T-helper 17 cell (primary cell): ENCODE measurements at places on chromosomes 12 and 14. TPM values are rescaled to one million over a fixed set of nuclear protein-coding genes. Genes with fewer than 3 reads are reported as not detected.

- no peak for DNase-seq
Observed at GRCh38 chr12:76035045-76035444, 3.5 kb upstream of the PHLDA1 start.

Gene MSRB3
- total RNA-seq = 5.9 TPM

DNA sequence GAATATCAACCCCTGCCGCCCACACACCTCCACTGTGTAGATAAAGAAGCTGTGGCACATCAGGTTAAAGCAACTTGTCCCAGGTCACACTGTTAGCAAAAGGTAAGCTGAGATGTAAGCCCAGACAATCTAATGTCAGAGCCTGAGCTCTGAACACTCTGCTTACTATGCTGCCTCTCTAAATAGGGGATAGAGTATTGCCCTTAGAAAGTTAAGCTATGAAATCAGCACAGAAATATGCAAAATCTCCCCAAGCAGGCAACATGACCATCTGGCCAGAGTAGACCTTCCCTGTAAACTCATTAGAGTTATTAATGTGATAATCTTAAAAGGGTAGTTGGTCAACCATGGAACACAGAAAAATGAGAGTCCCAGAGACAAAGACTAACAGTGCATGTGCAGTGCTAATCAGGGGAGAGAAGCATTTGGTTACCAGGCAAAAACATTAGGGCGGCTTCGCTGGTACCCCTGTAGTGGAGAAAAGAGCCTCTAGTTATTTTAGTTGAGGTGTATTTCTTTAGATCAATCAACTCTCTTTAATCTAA lies 171.0 kb downstream of the BTG1 start:
- no peak for DNase-seq

- DNase-seq = no peak
Observed at GRCh38 chr14:105220699-105221597, 27.4 kb upstream of the BTBD6 start.

DNA sequence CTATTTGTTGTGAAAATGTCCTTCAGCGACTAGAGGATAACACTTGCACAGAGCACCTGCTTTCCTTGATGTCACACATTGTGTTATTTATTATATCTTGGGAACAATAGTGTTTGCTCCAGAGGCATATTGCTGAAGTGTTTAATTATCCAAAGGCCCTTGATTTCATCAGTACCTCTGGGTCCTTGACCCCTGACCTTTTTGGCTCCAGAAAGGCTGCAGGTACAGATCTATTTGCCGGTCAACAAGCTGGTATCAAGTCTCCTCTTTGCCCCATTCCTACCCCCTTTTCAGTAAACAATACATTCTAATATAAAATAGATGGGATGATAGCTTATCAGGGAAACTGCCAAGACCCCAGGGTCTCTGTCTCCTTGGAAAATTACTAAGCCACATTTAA lies 206.8 kb downstream of the DACT1 start:
- DNase-seq = no peak

Gene CLEC4A
- total RNA-seq = 1.4 TPM
